ENCODE measurements at places on chromosomes 11 and 22.

DNA sequence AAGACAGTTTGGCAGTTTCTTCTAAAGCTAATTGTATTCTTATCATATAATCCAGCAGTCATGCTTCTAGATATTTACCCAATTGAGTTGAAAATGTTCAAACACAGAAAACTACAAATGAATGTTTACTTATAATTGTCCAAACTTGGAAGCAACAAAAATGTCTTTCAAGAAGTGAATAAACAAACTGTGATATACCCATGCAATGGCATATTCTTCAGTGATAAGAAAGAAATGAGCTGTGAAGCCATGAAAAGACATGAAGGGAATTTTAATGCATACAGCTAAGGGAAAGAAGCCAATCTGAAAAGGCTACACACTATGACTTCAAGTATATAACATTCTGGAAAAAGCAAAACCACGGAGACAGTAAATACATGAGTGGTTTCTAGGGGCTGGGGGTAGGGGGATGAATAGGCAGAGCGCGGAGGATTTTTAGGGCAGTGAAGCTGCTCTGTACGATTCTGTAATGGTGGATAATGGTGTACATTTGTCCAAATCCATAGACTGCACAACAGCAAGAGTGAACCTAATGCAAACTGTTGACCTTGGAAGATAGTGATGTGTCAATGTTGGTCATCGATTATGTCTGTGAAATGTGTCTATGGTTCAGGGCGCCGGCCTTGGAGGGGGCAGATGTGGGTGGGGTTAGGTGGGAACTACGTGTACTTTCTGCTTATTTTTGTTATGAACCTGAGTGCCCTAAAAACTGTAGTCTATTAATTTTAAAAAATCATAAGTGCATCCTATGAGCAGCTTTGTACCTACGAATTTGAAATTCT lies 424.9 kb downstream of the TBC1D22A start:
- DNase-seq, result no peak

DNA sequence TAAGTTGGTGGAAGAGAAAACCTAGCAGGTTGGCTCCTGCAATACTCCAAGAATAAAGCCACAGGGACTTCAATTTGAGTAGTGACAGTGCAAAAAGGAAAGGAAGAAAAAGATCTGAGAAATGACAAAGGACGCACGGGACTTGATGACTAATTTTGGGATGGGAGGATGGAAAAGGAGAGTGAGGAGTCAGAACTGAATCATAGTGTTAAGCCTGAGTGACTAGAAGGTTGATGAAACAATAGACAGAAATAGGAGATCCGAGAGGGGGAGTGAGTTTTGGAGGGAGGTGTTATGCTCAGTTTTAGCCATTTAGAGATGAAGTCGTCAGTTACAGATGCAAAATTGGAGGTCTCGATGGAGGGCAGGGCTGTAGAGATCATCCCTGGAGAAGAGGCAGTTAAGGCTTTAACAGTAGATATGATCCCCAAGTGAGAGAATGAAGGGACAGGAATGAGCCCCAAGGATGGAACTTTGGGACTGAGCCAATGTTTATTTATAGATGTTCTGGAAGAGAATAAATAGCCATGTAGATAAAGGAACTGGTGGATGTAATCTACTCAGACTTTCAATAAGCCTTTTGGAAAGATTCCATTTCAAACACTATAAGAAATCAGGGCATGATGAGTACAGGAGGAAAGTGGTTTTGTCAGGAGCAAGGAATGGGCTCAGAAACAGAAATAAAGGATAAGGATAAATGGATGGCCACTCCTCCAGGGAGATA lies 108.9 kb upstream of the NCAM1 start:
- no peak for DNase-seq

DNA sequence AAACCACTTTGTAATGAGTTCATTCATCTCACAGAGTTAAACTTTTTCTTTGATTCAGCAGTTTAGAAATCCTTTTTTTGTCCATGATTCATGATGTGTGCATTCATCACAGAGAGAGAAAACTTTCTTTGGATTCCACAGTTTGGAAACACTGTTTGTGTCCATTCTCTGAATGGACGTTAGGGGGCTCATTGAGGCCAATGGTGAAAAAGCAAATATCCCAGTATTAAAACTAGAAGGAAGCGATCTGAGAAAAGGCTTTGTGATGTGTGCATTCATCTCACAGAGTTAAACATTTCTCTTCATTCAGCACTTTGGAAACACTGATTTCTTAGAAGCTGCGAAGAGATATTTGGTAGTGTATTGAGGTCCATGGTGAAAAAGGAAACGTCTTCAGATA lies 155.6 kb upstream of the TRIM48 start:
- no peak for DNase-seq

DNA sequence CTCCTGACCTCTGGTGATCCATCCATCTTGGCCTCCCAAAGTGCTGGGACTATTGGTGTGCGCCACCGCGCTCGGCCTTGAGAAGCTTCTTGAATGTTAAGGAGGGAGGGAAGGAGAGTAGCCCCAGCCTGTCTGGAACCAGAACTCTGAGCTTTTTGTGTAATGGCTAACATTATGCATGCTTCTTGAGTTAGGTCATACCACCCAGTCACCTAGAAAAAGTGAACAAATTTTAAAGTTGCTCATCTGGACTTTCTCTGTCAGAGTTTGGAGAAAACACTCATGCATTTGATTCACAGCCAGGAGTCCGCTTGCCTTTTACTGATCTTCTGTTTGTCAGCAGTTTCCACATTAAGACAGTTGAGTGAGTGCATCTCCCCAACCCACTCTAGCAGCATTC lies 82.1 kb downstream of the PPP6R3 start:
- no peak for DNase-seq

- no peak for DNase-seq
Measured at GRCh38 chr11:87359401-87359800, 321.7 kb downstream of the TMEM135 start.

- DNase-seq, result peak; percentile 95
Measured at GRCh38 chr11:69704508-69705253, 859 bp upstream of the FGF19 start.

- DNase-seq, result no peak
Measured at GRCh38 chr11:132977746-132978145, 554.6 kb downstream of the OPCML start.

DNA sequence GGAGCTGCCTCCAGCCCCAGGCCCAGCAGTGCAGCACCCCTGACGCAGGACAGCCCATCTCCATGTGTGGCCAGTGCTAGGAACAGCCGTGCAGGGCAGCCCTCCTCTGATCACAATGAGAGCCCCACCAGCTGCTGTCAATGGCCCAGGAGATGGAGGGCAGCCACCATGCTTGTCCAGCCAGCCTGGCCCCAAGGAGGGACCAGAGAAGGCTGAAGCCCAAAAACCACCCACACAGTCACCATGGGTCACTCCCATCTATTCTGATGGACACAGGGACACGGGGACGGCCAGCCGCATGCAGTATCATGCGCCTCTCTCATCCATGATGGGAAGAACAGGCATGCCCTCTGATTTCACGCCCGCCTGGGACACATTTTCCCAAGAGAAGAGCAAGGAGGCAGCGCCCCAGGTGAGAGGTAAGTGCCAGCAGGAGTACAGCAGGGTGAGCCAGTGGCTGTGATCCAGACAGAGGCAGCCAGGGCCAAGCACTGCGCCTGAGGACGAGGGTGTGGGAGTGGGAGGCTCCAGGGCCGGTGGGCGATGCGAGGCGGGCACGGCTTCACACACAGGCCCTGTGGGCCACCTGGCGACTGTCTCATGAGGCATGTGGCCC lies 33.6 kb upstream of the GNB1L start:
- no peak for DNase-seq

- DNase-seq, result no peak
Measured at GRCh38 chr11:11594162-11594561, 27.6 kb downstream of the GALNT18 start.

GRCh38 chr11:104803776-104804175 lies 94.5 kb downstream of the CASP12 start:
- no peak for DNase-seq

DNA sequence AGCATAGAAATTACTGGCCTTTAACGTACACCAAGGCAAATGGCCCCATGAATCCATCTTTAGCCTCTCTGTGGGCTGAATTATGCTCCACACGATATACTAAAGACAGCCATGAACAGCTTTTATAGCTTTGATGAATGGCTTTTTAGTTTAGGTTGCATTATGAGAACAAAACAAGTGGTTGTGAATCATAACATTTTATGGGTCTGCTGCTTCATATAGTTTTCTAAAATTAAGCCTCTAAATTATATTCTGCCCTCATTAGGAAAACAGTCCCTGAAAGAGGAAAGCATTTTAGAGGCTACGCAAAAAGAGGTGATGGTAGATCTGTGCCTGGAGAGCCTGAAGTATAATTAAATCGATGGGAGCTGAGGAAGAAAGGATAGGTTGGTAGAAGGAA lies 221.3 kb downstream of the CADM1 start:
- no peak for DNase-seq

DNA sequence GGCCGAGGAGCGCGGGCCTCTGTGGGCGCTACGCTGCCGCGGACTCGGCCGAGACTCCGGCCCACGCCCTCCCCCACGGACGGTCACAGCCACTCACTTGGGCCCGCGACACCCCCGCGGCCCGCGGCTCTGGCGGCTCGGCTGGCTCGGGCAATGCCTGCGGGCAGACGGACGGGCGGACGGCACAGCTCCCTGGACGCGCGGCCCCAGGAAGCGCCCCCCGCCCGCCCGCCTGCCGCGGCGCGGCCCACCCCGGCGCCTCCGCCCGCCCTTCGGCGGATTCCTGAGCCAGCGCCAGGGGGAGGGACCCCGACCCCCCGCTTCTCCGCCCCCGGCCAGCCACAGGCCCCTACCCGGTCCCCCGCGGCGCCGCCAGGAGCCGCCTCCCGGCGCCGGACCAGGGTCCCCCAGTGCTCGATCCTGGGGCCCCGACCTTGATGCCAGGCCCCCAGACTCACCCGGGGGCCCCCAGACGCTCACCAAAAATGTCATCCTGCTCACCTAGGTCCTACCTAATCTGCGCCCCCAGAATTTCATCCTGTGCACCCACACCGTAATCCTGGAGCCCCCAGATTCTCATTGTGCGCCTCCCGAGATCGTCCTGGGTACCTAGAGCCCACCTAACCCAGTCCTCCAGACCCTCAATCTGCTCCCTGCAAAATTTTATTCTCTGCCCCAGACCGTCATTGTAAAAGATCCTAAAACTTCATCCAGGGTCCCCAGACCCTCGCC lies at the start of gene EFEMP2:
EFEMP2 (minus strand) TSS at position 215 of the 732 bp plus-strand sequence. CDS start 446 bp downstream, outside the sequence.
- DNase-seq, result peak; percentile 57

DNA sequence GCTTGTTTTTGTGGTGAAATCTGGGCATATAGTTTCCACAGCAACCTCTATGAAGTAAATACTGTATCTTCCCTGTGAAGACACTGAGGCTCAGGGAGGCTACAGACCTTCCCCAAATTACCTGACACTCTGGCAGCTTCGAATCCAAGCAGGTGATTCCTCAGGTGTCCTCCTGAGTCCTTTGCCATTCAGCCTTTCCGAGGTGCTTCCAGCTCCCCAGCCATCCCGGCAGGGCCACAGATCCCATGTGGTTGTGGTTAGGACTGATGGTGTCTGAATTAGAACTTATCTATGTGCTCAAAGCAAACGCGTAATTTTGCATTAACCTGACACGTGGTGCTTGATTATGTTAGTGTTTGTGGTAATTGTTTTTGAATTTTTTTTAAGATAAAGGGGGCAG lies 785.6 kb downstream of the BRD1 start:
- no peak for DNase-seq

- no peak for DNase-seq
Measured at GRCh38 chr11:131816051-131816450, 445.6 kb downstream of the NTM start.

- no peak for DNase-seq
Measured at GRCh38 chr22:17581056-17581455, 17.8 kb downstream of the SLC25A18 start.

DNA sequence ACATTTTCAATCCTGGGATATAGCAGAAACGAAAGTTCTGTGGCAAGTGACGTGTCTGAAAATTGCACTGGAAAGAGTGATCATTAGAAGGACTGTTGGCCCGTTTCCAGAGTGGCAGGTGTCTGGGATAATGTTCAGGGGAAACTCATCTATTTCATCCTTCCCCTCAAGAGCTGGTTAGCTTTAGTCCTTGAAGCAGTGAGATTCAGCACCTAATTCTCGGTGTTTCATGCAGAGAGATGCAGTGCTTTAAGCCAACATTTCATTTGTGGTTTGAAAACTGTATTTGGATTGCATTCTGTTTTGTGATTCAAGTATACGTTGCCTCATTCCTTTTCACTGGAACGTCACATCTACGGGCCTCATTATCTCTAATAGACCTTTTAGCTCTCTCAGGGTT lies 205.0 kb upstream of the RAG2 start:
- DNase-seq, result no peak

GRCh38 chr11:63813035-63813562 lies at the start of gene SPINDOC:
TSS of gene SPINDOC (plus strand) at chr11:63813456. CDS start at chr11:63813687, 231 bp downstream.
- DNase-seq, result peak; percentile 93

- DNase-seq, result peak; percentile 3
Measured at GRCh38 chr11:88579466-88579865, 241.9 kb upstream of the CTSC start.

DNA sequence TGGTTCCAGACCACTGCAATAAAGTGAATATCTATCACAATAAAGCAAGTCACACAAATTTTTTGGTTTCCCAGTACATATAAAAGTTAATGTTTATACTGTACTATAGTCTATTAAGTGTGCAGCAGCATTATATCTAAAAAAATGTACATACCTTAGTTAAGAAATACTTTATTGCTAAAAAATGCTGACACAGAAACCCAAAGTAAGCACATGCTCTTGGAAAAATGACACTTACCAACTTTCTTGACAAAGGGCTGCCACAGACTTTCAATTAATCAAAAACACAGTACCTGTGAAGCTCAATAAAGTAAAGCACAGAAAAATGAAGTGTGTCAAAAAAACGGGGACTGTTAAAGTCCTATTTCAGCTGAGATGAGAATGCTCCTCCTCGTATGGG lies 16.9 kb downstream of the CABIN1 start:
- DNase-seq, result no peak

- DNase-seq, result no peak
Measured at GRCh38 chr11:3616721-3617460, 24.9 kb downstream of the ART5 start.

- no peak for DNase-seq
Measured at GRCh38 chr11:112156153-112156955, 7.5 kb downstream of the IL18 start.

GRCh38 chr22:26679003-26679629 lies 21.7 kb downstream of the MIAT start:
- peak; percentile 84 for DNase-seq

GRCh38 chr11:1740786-1741530 lies 9.4 kb downstream of the IFITM10 start:
- DNase-seq, result no peak

DNA sequence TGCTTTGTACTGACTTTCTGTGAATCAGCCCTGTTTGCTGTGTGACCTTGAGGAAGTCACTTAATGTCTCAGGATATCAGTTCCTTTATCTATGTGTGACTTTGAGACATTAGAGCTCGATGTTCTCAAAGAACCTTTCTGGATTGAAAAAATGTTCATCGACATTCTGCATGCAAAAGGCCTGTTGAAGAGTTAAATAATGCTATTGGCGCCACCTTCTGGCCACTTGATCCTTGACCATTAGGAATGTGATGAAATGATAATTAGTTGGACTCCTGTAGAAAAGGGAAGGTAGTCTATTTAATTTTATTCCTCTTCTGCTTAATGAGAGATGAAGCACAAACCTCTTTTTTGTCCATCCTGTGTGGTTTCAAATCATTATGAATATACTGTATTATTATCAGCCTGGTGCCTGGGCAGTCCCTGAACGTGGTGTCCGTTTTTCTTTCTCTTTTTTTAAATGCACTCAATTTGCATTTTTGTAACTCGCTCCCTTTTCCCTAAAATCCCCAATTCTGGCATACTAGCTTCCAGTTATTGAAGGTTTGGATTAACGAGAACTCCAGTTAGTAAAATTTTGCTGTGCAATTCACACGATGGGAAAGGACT lies 20.7 kb downstream of the ELF5 start:
- peak; percentile 79 for DNase-seq

Measured in neural progenitor cell (in vitro differentiated cells).